ENCODE measurements at places on chromosomes 7 and 10.
A peak's percentile ranks its signal among the peaks of the same experiment; 100 is the strongest.

DNA sequence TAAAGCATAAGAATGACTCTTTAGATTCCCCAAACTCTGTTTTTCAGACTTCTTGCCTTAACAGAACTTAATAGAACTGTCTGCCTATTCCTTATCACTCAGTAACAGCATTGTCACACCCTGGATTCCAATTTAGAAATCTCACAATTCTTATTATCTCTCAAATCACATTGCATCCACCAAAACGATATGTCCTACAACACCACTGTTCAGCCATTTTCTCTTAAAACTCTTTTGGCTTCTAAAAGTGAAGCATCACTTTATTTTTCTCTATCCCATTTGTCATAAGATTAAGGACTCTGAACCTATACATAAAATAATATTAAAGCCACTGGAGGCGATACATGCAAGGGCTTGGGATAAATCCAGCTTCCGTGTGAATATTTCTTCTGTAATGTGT lies 1.2 kb upstream of the CPED1 start:
- no peak for DNase-seq

- DNase-seq: peak; percentile 28
These were observed 15.4 kb downstream of the GPNMB start for GRCh38 chr7:23261843-23262452.

GRCh38 chr7:50941525-50941924 lies 158.8 kb upstream of the GRB10 start:
- DNase-seq: no peak

DNA sequence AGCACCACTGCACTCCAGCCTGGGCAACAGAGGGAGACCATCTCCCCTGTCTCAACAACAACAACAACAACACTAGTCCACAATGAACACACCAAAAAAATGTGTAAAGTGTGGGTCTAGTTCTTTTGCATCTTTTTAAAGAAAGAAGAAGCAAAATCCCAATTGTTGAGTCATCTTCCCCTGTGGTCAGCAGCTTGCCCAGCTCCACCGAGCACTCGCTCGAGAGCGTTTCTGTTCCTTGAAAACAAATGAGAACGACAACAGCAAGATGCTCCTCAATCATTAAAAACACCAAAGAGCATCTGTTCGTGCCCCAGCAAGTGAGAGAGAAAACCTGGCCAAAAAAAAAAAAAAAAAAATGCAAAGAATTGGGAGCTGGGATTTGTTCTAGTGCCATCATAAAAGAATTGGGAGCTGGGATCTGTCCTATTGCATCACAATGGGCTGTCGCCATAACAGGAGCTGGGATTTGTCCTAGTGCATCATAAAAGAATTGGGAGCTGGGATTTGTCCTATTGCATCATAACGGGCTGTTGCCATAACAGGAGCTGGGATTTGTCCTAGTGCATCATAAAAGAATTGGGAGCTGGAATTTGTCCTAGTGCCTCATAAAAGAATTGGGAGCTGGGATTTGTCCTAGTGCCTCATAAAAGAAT lies 118.1 kb downstream of the PTPRN2 start:
- DNase-seq: no peak

- no peak for DNase-seq
These were observed 23.4 kb downstream of the FRA10AC1 start for GRCh38 chr10:93678805-93679587.

GRCh38 chr10:35355971-35356724 lies 19.8 kb downstream of the CCNY start:
- no peak for DNase-seq

- DNase-seq: no peak
These were observed 35.5 kb downstream of the IKZF1 start for GRCh38 chr7:50339990-50340500.

GRCh38 chr10:12181065-12181775 lies 14.5 kb downstream of the NUDT5 start:
- DNase-seq: no peak

GRCh38 chr10:127372361-127372760 lies 176.0 kb upstream of the INSYN2A start:
- no peak for DNase-seq

DNA sequence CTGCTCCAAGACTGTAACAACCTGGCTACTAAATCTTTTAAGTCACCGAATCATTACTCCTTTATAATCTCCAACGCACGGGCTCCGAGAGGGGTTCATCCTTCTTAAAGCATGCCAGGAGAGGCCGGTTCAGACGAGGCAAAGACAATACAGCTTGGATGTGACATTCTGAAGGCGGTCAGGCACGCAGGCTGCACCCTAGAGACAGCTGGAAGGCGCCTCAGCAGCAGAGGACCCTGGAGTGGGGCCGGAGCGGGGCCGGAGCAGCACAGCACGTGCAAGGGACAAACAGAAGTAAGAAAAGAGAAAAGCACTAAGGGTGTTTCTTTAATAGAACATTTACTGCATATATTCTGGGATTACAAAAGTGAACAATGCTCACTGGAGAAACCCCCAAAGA lies 97.8 kb upstream of the PPP2R2D start:
- no peak for DNase-seq

DNA sequence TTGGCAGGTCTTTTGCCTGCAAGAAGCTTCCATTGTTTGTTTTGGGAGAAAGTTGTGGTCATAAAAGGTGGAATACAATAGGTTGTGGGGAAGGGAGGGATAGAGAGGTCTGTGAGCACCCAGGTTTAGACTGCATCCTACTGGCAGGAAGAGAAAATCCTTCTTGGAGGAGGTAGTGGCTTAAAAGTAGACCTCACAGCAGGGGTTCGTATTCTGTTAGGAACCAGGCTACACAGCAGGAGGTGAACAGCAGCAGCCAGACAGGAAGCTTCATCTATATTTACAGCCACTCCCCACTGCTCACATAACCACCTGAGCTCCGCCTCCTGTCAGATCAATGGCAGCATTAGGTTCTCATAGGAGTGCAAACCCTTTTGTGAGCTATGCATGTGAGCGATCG lies 245.3 kb downstream of the NSUN6 start:
- no peak for DNase-seq

DNA sequence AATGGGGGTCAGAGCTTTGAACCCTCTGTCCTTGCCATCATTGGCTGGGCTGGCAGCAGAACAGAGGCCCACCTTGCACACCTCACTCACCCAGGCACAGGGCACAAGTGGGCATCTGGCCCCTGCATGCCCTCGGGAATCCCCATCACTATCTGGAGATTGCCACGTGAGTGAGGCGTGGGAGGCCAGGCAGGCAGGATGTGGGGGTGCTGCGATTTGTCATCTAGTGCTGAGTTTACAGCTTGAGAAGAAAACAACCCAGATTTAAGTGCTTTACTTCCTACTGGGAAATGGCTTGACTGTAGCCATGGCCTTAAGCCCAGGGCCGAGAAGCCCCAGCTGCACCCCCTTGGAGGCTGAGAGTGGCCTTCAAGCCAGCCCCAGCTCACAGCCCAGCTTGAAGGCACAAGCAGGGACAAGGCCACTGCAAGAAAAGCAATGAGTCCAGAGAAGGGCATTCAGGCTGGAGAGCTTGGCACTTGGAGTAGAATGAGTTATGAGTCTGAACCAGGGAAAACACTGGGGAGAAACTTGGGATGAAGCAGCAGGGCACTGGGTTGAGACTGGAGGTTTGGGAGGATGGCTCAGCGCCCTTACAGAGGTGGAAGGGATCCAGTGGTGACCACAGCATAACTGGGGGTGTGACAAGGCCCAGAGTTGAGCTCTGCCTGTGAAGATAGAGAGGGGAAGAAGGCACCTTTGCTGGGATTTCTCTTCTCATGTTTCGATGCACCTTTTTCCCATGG lies 123.0 kb downstream of the CXCL12 start:
- DNase-seq: no peak

DNA sequence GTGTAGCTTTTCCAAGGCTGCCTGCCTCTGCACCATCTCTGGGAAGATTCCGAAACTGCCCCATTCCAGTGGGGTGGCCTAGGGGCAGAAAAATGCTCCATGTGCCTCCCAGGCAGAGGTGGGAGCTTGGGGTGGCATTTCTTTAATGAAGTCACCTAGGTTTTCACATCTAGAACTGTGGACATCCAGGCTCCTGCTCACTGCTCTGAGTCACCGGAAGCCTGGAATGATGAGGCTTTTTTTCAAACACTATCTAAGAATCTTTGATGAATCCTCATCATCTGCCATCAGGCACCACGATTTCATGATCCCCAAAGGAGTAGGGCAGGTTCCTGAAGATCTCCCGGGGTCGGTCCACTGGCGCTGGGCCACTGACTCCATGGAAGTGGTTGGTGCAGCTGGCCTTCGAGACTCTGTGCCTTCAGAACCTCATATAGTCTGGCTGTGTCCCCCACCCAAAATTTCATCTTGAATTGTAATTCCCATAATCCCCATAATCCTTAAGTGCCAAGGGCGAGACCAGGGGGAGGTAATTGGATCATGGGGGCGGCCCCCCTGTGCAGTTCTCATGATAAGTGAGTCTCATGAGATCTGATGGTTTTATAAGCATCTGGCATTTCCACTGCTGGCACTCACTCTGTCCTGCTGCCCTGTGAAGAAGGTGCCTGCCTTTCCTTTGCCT lies 37.1 kb downstream of the MTURN start:
- DNase-seq: no peak

- DNase-seq: no peak
These were observed 34.2 kb upstream of the GNA12 start for GRCh38 chr7:2878306-2878705.

GRCh38 chr10:13984647-13985155 lies 346.0 kb downstream of the FRMD4A start:
- DNase-seq: no peak
